ENCODE measurements at places on chromosomes 4 and X. TPM values are rescaled to one million over a fixed set of nuclear protein-coding genes. Genes with fewer than 3 reads are reported as not detected.

LINC00632 gene
- 266 TPM for total RNA-seq

WWC2 gene
- total RNA-seq: 53.5 TPM

DNA sequence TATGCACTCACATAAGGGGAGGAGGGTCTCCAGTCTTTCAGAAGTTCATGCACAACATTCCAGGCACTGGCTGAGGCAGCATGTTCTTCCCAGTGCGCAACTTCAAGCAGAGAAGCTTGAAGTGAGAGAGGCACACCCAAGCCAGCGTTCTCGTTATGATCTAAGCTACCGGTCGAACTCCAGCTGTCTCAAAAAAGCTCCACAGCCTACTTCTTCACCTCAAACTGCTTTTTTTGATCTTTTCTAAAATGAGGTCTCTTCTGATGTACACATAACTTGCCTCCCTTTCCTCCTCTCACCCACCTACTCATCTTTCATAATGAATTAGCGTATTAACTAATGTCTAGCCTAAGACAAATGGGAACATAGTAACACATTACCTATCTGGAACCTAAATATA is 25.3 kb downstream of the GPC4 start:
- DNase-seq: no peak

SORCS2 gene
- total RNA-seq: 6.7 TPM

MSN gene
- total RNA-seq: 241 TPM

DNA sequence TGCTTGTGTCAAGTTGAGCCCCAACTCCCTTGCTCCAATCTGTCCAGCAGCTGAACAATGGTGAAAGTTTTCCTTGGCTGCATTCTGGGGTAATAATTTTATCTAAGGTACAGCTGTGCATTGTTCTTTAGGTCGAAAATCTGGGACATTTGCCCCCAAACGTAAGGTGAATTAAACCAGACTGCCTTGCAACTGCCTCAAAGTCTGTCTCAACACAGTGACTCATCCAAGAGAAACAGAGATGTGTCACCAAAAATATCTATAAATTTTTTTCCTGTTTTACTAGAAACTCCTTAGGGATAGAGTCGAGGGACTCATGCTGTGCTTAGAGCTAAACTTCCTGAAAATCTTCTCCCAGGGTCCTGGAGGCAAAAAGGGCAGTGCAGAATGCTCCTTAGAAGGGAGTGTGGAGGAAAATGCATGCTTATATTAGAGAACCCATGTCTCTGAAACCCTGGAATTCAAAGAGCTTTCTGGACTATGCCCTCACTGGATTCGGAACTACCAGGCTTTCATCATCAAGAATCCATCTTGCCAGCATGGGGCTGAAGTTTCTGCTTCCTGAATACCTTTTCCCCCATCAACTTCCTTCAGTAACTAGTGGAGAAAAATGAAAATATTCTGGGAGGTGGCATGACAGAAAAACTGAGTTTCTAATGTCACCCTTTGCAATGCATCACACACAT is 115.7 kb downstream of the PALLD start:
- DNase-seq: no peak

DNA sequence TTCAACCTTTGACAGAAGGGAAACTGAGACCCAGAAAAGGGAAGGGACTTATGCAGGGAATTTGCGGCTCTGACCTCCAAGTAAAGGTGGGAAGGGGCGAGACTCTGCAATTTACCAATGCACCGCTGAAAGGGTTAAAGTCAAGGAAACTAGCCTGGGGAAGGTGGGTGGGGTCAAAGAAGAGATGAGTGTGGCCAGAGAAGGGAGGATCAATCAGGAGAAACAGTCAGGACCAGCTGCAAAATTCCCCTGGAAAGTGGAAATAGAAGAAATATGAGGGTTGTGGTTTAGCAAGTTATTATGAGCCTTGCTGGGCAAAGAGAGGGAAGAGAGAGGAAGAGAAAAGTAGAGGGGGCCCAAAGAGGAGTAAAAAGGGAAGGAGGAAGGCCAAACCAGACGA is 30.5 kb downstream of the STARD8 start:
- DNase-seq: no peak

FAM199X gene
- 11.7 TPM for total RNA-seq

RPS6KA6 gene
- 2.3 TPM for total RNA-seq

Measured in osteocyte (in vitro differentiated cells).